ENCODE measurements at places on chromosomes 3 and 15. TPM values are rescaled to one million over a fixed set of nuclear protein-coding genes. Genes with fewer than 3 reads are reported as not detected.

Gene CASR
- total RNA-seq: not detected

Gene WDR93
- under 0.01 TPM for total RNA-seq

Gene KY
- 0.16 TPM for total RNA-seq

Gene HTR3E
- not detected for total RNA-seq

Gene ZNF717
- 10.7 TPM for total RNA-seq

Gene ATP13A4
- not detected for total RNA-seq

Gene NLGN1
- total RNA-seq: 1.4 TPM

Gene ARIH2
- total RNA-seq: 85.2 TPM

All from epithelial cell of alveolus of lung (primary cell).